Keratinocyte (primary cell): ENCODE measurements at places on chromosomes 2 and 18. TPM values are rescaled to one million over a fixed set of nuclear protein-coding genes. Genes with fewer than 3 reads are reported as not detected.

DNA sequence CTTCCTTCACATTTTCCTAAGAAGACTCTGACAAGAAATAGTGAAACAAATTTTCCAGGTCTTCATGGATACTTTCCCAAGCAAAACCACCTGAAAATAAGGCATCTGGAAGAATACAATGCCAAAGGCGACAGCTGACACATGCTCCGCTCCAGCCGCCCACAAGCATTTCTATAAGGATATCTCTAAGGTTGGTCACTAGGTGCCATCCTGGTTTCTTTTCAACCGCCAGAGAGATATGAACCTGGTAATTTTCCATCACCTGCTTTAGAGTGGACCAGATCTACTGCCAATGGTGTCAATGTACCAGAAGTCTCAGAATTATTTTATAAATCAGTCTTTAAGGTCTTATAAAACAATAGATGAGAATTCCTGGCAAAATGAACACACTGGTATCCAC, 97.2 kb downstream of the GAREM1 start:
- no peak for DNase-seq
- peaks cover 30% of the 10 kb centered on the region for H3K4me1 ChIP-seq
- peak overlapping the region; percentile 94 for H3K27ac ChIP-seq
- no peaks in the 10 kb centered on the region for H3K27me3 ChIP-seq
- H3K4me3 ChIP-seq, result no peak overlapping the region
- H3K36me3 ChIP-seq, result no peaks in the 10 kb centered on the region

- no peak for DNase-seq
- H3K27ac ChIP-seq, result no peak overlapping the region
- H3K4me3 ChIP-seq, result no peak overlapping the region
- no peaks in the 10 kb centered on the region for H3K36me3 ChIP-seq
Measured at GRCh38 chr2:20080839-20081415, 29.5 kb upstream of the LAPTM4A start.

GRCh38 chr2:181656450-181657291, at the start of gene CERKL:
TSS of gene CERKL (minus strand) at chr2:181657105. CDS start at chr2:181657006, 99 bp downstream.
- H3K36me3 ChIP-seq, result no peaks in the 10 kb centered on the region
- DNase-seq, result no peak
- H3K4me1 ChIP-seq, result no peaks in the 10 kb centered on the region
- H3K4me3 ChIP-seq, result peak within 1 kb of the TSS; percentile 61
- peaks cover 28% of the 10 kb centered on the region for H3K27me3 ChIP-seq

DNA sequence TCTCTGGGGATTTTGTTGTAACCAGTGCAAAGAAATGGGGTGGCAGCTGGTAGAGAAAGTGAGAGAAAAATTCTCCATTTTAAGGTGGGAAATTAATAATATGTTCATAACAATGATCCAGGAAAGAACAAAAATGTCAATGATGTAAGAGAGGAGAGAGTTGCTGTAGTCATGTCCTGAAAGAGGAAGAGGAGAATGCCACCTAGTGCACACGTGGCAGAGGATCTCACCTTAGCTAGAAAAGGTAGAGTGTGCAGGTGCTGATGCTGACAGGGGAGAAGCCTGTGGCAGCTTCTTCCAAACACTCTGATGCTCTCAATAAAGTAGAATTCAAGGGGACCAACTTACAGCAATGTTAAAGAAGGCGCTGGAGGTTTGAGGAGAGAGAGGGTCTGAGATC, 282.9 kb upstream of the PKDCC start:
- no peaks in the 10 kb centered on the region for H3K36me3 ChIP-seq
- H3K4me1 ChIP-seq, result no peaks in the 10 kb centered on the region
- H3K27ac ChIP-seq, result no peak overlapping the region
- no peak for DNase-seq
- no peaks in the 10 kb centered on the region for H3K27me3 ChIP-seq

- H3K4me3 ChIP-seq, result no peak overlapping the region
- peaks cover 4% of the 10 kb centered on the region for H3K4me1 ChIP-seq
- no peak for DNase-seq
- H3K27me3 ChIP-seq, result no peaks in the 10 kb centered on the region
Measured at GRCh38 chr2:241323778-241324177, 8.1 kb downstream of the SEPTIN2 start.

DNA sequence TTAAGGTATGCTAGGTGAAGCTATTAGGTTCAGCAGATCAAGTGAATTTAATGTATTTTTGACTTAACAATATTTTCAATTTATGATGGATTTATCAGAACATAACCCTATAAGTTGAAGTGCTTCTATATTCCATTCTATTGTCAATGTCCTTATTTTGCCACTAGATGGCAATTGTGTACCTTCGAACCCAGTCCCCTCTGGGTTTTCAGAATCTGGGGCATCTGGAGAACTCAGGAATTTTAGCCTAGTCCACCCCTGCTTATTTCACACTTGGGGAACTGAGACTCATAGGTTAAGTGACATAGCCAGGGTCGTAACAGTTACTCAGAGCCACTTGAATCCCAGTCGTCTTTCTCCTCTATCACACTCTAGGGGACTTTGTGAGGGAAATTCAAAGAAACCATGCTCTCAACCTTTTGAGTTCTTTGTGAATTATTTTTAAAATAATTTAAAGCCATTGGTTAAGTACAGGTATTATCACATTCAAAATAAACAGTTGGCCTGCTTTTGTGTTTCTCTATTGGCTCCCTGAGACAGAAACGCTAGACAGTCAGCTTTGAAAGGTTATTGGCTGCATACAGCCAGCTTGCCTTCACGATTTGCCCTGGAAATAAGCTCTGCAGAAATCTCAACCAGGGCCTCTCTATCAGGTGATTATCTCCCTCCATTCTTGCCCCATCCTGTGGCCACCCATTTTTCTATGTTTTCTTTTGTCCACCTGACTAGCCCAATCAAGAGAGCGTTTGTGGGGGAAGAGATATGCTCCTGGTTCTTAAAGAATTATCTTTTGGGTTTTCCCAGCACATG, 145.0 kb downstream of the TTC27 start:
- no peak for DNase-seq
- no peaks in the 10 kb centered on the region for H3K36me3 ChIP-seq
- no peak overlapping the region for H3K27ac ChIP-seq
- no peaks in the 10 kb centered on the region for H3K4me1 ChIP-seq
- H3K4me3 ChIP-seq, result no peak overlapping the region
- H3K27me3 ChIP-seq, result no peaks in the 10 kb centered on the region

- no peaks in the 10 kb centered on the region for H3K36me3 ChIP-seq
- H3K4me1 ChIP-seq, result no peaks in the 10 kb centered on the region
- DNase-seq, result no peak
- no peak overlapping the region for H3K27ac ChIP-seq
- H3K27me3 ChIP-seq, result no peaks in the 10 kb centered on the region
- no peak overlapping the region for H3K4me3 ChIP-seq
Measured at GRCh38 chr2:19158896-19159295, 199.5 kb downstream of the OSR1 start.

DNA sequence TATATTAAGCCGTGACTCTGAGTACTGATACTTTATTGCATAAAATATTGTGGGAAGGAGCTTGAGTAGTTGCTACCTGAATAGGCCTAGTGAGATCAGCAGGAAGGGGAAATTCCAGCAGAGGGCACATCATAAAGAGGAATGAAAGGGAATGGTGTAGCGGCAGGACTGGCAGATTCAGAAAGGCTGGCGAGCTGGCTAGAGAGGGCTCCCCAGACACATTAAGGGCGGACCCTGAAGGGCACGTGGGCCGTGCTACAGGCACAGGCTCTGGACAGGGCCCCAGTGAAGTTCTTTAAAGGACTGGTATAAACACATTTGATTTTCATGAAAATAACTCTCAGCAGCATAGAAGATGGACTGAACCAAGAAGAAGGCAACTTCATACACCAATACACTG, 43.0 kb downstream of the PTPN2 start:
- H3K4me1 ChIP-seq, result peaks cover 32% of the 10 kb centered on the region
- peaks cover 4% of the 10 kb centered on the region for H3K36me3 ChIP-seq
- H3K27me3 ChIP-seq, result no peaks in the 10 kb centered on the region
- no peak overlapping the region for H3K27ac ChIP-seq
- no peak for DNase-seq

- no peak overlapping the region for H3K4me3 ChIP-seq
- H3K27me3 ChIP-seq, result no peaks in the 10 kb centered on the region
- no peak for DNase-seq
- H3K36me3 ChIP-seq, result no peaks in the 10 kb centered on the region
Measured at GRCh38 chr2:161609930-161610329, 14.3 kb upstream of the SLC4A10 start.

- no peaks in the 10 kb centered on the region for H3K36me3 ChIP-seq
- no peak overlapping the region for H3K27ac ChIP-seq
- peaks cover 2% of the 10 kb centered on the region for H3K27me3 ChIP-seq
- H3K4me3 ChIP-seq, result no peak overlapping the region
Measured at GRCh38 chr2:240498958-240499260, 58.9 kb downstream of the ANKMY1 start.

DNA sequence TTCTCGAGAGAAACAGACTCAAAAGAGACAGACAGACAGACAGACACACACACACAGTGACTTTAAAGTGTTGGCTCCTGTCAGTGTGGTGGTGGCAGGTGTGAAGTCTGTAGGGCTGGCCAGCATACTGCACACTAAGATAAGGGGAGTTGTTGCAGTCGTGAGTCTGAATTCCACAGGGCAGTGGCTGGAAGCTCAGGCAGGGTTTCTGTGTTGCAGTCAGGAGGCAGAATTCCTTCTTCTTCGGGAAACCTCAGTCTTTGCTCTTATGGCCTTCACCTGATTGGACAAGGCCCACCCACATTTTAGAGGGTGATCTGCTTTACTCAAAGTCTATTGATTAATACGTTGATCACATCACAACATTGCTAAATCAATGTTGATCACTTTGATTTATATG, 478.4 kb upstream of the HS6ST1 start:
- H3K36me3 ChIP-seq, result no peaks in the 10 kb centered on the region
- no peak overlapping the region for H3K4me3 ChIP-seq
- no peak for DNase-seq
- H3K27ac ChIP-seq, result no peak overlapping the region

GRCh38 chr2:226788881-226789490, 10.6 kb downstream of the IRS1 start:
- no peak overlapping the region for H3K27ac ChIP-seq
- no peak for DNase-seq
- H3K27me3 ChIP-seq, result no peaks in the 10 kb centered on the region
- no peaks in the 10 kb centered on the region for H3K36me3 ChIP-seq
- peaks cover 24% of the 10 kb centered on the region for H3K4me1 ChIP-seq

DNA sequence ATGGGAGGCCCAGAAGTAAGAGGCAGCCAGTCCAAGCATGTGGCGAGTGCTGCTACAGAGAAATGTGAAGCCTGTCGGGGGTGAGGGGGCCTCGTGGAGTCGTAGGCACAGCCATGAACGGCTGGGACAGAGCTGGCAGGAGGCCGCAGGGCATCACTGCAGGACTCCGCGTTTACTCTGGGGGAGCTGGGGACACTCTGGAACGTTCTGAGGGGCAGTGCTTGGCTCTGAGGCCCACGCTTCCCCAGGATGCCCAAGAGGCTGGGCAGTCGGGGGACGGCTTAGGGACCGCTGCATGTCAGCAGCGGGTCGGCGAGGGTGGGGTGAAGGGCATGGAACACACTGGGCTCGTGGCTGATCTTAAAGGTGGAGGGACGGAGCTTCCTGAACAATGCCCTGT, 6.6 kb downstream of the TMEM18 start:
- H3K27ac ChIP-seq, result no peak overlapping the region
- no peaks in the 10 kb centered on the region for H3K27me3 ChIP-seq
- H3K4me3 ChIP-seq, result no peak overlapping the region
- peaks cover 18% of the 10 kb centered on the region for H3K36me3 ChIP-seq

GRCh38 chr2:11366326-11366741, 21.9 kb upstream of the ROCK2 start:
- no peaks in the 10 kb centered on the region for H3K27me3 ChIP-seq
- H3K27ac ChIP-seq, result no peak overlapping the region
- DNase-seq, result no peak
- no peak overlapping the region for H3K4me3 ChIP-seq
- peaks cover 15% of the 10 kb centered on the region for H3K4me1 ChIP-seq

- no peak for DNase-seq
- H3K36me3 ChIP-seq, result no peaks in the 10 kb centered on the region
- peaks cover 3% of the 10 kb centered on the region for H3K27me3 ChIP-seq
- H3K27ac ChIP-seq, result no peak overlapping the region
- no peak overlapping the region for H3K4me3 ChIP-seq
Measured at GRCh38 chr2:1804865-1805264, 60.5 kb upstream of the PXDN start.

- no peak overlapping the region for H3K4me3 ChIP-seq
- peaks cover 9% of the 10 kb centered on the region for H3K27me3 ChIP-seq
- DNase-seq, result no peak
- no peaks in the 10 kb centered on the region for H3K36me3 ChIP-seq
- no peak overlapping the region for H3K27ac ChIP-seq
Measured at GRCh38 chr2:26504002-26504401, 26.1 kb upstream of the OTOF start.

- no peaks in the 10 kb centered on the region for H3K27me3 ChIP-seq
- no peak for DNase-seq
- no peak overlapping the region for H3K27ac ChIP-seq
- no peak overlapping the region for H3K4me3 ChIP-seq
Measured at GRCh38 chr2:134244587-134244986, 9.3 kb upstream of the MGAT5 start.

DNA sequence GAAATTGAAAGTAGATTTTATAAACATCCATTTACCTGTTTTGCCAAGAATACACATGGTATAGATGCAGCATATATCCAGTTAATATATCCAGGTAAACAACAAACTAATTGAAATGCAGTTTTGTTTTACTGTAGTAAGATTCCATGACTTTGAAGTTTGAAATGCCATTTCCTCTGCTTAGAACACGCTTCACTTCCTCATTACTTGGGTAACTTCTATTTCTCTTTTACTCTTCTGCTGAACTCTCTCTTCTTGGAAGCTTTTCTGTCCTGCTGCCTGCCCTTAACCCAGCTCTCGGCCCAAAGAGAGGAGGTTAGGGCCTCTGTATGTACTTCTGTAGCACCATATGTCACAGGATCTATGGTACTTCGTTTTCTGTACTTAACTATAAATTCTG, 14.1 kb upstream of the IL1RL2 start:
- peaks cover 3% of the 10 kb centered on the region for H3K36me3 ChIP-seq
- H3K27ac ChIP-seq, result no peak overlapping the region
- no peaks in the 10 kb centered on the region for H3K4me1 ChIP-seq
- no peaks in the 10 kb centered on the region for H3K27me3 ChIP-seq
- no peak overlapping the region for H3K4me3 ChIP-seq
- DNase-seq, result no peak

DNA sequence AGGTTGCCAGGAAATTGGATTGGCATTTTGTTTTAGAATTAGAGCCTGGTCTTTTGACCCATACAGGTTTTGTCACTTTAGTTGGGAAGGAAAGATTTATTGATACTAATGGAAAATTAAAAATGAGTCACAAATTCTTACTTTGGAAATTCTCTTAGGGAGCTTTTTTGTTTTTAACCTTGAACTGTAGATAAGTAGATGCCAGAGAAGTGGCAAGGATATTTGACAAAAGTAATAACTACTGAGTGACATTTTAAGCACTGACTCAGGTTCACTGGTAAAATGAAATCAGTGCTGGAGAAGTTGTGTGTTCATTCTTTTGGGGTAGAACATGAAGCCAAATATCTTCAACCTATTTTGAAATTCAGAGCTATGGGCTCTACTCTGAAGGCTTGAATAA, 56.5 kb downstream of the LDLRAD4 start:
- DNase-seq, result no peak
- H3K27me3 ChIP-seq, result no peaks in the 10 kb centered on the region
- no peak overlapping the region for H3K4me3 ChIP-seq
- H3K36me3 ChIP-seq, result no peaks in the 10 kb centered on the region

- H3K27me3 ChIP-seq, result no peaks in the 10 kb centered on the region
- H3K27ac ChIP-seq, result no peak overlapping the region
- H3K36me3 ChIP-seq, result no peaks in the 10 kb centered on the region
- H3K4me1 ChIP-seq, result peaks cover 12% of the 10 kb centered on the region
Measured at GRCh38 chr2:138994502-138994901, 214.3 kb upstream of the NXPH2 start.

The HAUS1 gene
- polyA plus RNA-seq, result 15.6 to 39.7 TPM (median 39.5 TPM) in 3 replicates

The GPR55 gene
- not detected in 3 replicates for polyA plus RNA-seq

The G6PC2 gene
- not detected in 3 replicates for polyA plus RNA-seq

The RTN4 gene
- polyA plus RNA-seq, result 244 to 434 TPM (median 406 TPM) in 3 replicates

The WDR12 gene
- polyA plus RNA-seq, result 38.7 to 109 TPM (median 51.4 TPM) in 3 replicates

The ZNF892 gene
- polyA plus RNA-seq, result 1.5 to 1.6 TPM (median 1.6 TPM) in 3 replicates

The NYAP2 gene
- polyA plus RNA-seq, result not detected in 3 replicates

The CHN1 gene
- polyA plus RNA-seq, result 1.9 to 2.3 TPM (median 2.2 TPM) in 3 replicates
